ENCODE measurements at places on chromosomes 12 and 14.

GRCh38 chr12:67647181-67647798 lies 1.3 kb upstream of the DYRK2 start:
- DNase-seq, result no peak

DNA sequence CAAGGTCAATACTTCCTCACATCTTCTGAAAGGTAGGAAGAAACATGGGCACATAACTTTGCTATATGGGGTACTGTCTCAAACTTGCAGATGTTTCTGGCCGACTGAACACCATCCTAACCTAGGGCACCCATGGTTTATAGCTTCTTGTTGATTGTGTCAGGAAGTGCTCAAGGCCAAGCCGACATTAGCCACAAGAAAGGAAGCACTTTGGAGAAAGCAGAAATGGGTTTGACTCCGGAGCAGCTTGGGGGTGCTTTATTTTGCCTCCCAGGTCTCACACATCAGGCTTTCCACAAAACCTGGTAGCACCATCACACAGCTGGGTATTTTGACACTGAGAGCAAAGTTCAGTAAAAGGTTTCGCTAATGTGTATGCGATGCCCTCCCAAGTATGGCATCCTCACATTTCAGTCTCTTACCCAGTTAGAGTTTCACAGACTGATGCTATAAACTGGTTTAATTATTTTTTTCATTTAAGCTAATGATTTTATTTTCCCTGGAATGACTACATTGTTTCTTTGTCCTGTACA lies 25.2 kb upstream of the BHLHE41 start:
- DNase-seq, result no peak

DNA sequence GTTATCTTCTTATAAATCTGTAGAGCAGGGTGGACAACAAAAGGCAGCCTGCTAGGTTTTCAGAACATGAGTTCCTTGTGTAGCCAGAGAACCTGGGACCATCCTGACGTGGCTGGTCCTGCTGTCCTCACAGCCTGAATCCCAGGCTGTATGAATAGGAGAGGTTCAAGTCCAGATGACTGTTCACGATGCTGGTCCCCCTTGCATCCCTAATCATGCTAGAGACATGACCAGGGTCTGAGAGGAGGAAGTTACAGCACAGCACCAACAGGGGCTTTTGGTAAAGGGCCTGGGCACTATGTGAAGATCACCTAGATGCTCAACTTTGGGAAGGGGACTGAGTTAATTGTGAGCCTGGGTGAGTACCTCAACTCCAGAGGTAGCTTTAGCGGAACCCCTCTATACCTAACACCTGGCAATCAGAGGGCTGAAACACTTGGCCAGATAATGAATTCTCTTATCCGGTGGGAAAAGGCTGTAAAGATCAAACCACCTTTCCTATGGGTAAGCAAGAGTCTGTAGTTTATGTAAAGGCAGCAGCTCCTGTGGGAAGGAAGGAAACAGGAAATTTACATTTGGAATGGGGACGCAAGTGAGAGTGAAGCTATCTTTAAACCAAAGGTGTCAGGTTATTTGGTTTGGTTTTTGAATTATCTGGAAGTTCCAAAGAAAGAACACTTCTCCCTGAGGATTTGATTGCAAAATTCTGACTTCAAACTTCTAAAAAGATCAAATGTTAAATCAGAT lies 112.8 kb downstream of the DAD1 start:
- DNase-seq, result no peak

DNA sequence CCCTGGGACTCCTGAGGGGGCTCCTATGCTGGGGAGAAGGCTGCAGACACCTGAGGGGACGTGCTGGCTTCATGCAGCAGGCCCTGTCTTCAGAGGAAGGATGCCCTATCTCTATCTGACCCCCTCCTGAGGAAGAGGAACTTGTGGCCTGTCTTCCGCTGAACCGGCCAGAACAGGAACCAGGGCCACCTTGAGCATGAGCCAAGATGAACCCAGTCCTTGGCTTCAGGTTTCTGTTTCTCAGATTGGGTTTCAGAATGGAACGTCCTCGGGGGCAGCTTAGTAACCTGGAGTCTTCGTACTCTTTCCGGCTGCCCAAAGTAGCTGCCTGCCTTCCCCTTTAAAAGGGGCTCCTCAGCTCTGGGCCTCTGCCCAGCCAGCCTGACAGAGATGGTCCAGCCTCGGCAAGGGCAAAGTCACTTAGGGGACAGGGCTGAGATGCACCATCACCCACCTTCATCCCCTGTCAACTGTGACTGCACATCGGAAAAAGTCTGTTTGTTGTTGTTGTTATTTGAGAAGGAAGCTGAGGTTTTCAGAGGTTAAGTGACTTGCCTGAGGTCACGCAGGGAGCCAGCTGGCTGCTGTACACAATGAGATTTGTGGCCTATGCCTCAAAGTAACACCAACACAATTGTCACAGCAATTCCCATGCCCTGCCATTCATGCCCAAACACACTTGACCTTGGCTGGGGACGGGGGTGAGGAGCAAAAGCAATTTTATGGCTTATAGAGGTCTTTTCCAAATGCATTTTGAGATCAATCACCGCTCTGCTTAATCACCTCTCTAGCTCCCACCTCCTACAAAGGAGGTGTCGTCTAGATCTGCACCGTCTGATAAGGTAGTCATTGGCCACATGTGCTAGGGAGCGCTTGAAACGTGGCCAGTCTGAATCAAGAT lies 13.4 kb downstream of the ASB2 start:
- no peak for DNase-seq

DNA sequence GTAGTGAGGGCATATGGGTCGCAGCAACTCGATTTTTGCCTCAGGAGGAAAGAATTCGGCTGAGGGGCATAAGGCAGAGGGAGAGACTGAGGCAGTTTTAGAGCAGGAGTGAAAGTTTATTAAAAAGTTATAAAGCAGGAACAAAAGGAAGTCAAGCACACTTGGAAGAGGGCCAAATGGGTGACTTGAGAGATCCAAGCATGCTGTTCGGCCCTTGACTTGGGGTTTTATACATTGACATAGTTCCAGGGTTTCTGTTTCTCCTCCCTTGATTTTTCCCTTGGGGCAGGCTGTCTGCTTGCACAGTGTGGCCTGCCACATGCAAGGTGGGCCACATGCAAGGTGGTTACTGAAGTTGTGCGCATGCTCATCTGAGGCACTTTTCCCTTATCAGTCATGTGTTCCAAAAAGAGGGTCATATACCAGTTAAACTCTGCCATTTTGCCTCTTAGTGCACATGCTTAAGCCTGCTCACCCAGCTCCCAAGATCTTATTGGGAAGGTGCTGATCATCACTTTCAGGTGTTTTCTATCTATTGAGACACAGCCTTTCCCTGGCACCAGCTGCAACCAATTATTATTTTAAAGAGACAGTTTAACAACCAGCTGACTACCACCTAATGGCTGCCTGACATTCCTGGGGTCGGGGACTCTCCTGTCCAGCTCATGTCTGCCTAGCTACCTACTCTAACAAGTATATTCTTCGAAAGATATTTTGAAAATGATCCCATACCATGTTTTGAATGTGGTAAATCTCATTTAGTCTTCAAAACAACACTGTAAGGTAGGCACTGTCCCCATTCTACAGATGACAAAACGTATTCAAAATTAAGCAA lies 19.9 kb downstream of the PTGER2 start:
- peak; percentile 41 for DNase-seq

GRCh38 chr12:59823567-59823966 lies 227.7 kb downstream of the SLC16A7 start:
- no peak for DNase-seq
